ENCODE measurements at places on chromosomes 7 and 10.

GRCh38 chr10:106043863-106044262 is 1120.6 kb downstream of the SORCS1 start:
- DNase-seq: no peak

- DNase-seq: peak; percentile 92
Observed at GRCh38 chr10:89869180-89869579, 167.8 kb downstream of the KIF20B start.

DNA sequence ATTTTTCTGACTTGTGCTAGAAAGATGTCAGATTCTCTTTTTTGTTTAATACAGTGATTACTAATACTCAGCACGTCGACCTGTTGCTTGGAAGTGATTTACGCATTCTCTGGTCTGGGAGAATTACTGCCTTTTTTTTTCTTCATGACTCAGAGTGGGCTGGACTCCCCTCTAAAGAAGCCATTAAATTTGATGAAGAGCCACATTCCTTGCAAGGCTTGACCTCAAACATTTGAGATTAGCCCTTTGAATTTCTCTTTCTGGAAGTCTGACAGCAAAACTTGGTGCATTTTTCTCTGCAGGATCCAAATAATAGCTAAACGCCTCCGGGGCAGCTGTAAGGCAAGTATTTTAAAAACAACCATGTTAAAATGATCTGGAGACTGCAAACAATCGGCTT is 171.6 kb downstream of the GALNT17 start:
- no peak for DNase-seq

GRCh38 chr7:88150033-88150432 is 69.8 kb downstream of the SRI start:
- DNase-seq: no peak

- DNase-seq: no peak
Observed at GRCh38 chr10:58842860-58843376, 330.2 kb downstream of the BICC1 start.

DNA sequence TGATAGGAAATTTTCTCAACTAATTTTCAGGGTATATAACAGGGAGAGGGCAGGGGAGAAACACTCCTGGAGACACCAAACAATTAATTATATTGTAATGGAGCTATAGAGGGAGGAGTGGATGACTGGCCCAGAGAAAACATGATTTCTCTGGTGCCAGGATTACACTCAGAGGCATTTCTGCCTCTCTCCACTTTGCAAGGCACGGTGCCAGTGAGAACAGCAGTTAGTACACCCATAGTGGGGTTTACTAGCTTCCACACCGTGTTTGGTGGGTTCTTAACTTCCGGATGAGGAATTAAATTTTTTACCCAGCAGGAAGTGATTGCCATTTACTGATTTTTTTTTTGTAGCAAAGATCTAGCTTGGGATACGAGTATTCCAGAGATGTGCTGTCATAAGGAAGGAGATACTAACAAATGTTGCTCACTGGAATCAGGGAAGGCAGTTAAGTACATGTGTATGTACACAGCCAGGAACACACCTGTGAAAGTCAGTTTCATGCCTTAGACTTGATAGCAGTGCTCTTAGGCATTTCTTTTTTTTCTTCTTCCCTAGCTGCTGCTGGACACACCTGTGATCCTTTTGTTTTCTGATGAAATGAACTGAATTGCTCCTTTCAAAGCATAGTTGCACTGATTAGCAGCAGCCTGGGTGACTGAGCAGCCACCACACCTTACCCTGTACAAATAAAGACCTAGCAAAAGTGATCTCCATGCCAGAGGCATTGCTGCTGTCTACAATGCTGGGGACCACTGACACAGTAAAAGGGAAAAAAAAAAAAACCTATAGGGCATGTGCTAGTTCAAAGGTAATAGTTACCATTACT is 58.1 kb downstream of the POLL start:
- peak; percentile 18 for DNase-seq

- no peak for DNase-seq
Observed at GRCh38 chr10:13395540-13395939, 47.4 kb upstream of the SEPHS1 start.

DNA sequence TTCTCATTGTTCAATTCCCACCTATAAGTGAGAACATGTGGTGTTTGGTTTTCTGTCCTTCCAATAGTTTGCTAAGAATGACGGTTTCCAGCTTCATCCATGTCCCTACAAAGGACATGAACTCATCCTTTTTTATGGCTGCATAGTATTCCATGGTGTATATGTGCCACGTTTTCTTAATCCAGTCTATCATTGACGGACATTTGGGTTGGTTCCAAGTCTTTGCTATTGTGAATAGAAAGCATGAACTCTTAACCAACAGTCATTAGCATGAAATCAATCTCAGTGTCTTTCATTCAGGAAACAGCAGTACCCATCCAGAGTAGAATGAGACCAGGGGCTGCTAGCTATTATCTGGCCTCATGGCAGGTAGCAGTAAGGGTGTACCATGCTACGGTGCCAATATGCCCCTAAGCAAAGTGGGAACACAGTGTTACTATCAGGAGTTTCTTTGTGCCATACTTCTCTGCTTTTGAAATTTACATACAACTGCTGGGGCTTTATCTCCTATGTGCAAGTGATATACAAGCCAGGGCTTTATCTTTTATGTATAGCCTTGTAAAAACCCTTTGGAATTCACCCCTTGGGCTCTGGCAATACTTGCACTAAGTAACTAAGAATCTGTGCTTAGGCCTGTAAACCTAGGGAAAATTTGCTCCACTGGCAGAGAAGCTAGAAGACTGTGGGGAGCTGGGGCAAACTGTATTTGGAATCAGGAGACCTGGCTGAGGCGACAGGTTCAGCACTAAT is 5.4 kb downstream of the PON2 start:
- DNase-seq: no peak

DNA sequence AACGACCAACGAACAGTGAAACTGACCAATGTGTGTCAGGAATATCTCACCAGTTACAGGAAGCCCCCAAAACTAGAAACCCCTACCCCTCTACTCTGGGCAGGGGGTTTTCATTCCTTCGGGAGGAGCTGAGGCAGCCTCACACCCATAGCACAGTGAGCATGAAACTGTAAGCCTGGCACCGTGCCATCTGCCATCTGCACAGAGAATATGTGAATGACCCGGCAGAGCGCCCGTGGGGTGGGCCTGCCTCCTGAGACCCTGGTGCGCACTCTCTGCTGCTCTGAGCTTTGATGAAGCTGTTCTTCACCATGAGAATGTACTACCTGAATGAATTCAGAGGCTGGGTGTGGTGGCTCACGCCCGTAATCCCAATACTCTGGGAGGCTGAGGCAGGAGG is 27.1 kb downstream of the DAGLB start:
- peak; percentile 65 for DNase-seq

- no peak for DNase-seq
Observed at GRCh38 chr10:121049489-121049888, 198.3 kb downstream of the WDR11 start.

- peak; percentile 60 for DNase-seq
Observed at GRCh38 chr10:6382081-6382480, 179.3 kb downstream of the PFKFB3 start.

- DNase-seq: no peak
Observed at GRCh38 chr7:150566123-150566522, 1.1 kb upstream of the GIMAP4 start.

DNA sequence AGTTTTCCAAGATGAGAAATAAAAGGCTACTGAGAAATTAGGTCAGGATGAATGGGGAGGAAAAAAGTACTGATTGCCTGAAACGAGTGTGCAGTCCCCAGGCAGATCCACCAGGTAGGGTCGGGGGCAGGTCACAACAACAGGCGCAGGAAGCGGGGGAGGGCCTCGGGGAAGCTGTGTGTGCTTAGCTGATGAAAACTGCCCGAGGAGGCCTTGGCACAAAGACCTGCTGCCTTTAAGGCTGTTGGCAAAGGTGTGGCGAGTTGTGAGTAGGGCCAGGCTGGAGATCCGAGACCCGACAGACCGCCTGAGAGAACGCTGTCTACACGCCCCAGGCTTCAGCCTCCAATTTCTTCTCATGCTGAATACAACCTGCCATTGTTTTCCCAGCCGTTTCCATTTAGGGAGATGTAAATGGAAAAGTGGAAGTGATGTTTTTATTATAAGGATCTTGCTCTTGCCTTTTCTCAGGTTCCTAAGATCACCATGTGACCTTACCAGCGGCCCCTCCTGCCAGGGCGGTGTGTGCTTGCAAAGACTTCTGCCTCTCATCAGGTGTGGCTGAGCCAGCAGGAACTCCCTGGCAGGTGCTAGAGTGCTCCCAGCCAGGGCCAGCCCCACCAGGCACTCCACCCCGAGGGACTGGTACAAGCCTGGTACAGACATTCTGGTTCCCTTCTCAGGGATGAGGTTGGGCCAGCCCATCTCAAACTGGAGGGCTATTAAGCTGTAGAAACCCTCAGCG is 60.8 kb downstream of the DLG5 start:
- no peak for DNase-seq

DNA sequence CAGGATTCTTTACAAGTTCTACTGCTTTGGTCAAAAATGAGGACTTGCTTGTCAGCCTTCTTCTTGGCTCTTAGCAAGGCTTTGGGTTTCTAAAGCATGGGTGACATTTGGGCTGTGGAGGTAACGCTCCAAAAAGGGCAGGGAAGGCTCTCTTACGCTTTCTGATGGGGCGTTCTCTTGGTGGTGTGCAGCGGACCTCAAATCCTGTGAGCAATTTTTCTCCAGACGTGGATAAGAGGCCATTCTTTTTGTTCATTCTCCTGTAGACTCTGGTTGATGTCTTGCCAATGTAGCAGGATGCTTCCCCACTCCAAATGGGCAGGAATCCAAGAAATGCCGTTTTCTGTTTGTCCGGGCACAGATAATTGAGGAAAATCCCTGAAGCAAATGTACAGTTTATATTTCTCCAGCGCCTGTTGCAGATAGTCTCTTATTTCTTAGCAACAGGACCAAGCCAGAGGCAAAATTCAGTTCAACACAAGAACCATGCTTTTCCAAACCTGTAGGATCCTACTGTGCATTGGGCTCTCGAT is 138.4 kb upstream of the NFE2L3 start:
- DNase-seq: peak; percentile 66

- DNase-seq: no peak
Observed at GRCh38 chr10:117763528-117763927, 221.0 kb downstream of the EMX2 start.

DNA sequence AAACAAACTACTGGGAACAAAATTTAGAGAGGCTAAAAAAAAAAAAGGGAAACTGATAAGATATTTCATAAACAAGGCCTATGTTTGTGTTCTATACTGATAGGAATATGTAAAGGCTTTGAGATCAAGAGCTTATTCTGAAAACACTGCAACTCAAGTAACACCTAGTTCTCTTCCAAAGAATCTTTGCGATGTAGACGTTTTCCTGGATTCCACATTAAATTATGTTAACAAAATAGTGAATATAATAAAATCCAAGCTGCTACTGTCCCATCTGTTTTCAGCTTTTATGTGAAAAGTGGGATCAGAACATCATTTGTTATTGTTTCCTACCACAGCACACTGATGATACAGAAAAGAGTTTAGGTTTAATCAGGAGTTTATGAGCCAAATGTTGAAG is 53.0 kb upstream of the RNF148 start:
- no peak for DNase-seq

GRCh38 chr10:15427843-15428414 is 56.8 kb upstream of the FAM171A1 start:
- DNase-seq: peak; percentile 74

DNA sequence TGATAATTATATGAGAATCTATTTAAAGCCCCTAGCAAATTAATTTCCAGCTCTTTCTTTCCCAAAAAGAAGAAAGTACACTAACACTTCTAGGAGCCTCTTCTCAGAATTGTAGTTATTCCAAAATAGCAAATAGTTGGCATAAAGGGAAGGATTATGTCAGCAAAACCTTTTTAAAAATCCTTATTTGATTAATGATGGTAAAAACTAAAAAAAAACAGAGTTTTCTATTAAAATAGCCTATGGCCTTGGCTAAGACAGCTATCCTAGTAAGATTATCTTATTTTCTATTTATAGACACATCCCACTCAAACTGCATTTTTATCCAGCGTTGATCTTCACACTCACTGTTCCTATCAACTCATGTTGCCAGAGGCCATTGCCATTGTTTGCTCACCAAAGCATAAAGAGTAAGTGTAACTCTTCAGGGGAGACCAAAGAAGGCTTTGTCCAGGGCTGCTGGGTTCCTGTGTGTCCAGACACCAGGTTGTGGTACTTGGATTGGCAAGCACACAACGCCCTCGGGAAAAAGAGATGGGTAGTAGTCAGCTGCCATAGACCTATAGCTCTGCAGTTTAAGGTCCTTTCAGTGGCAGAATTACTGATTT is 31.5 kb downstream of the ACTA2 start:
- DNase-seq: no peak

- DNase-seq: no peak
Observed at GRCh38 chr10:49508654-49509053, 30.3 kb downstream of the ERCC6 start.

Measured in brain (organoid and tissue), 16 donors.